IPS DF 19.7 (cell line): ENCODE measurements at places on chromosomes 5 and 9.

DNA sequence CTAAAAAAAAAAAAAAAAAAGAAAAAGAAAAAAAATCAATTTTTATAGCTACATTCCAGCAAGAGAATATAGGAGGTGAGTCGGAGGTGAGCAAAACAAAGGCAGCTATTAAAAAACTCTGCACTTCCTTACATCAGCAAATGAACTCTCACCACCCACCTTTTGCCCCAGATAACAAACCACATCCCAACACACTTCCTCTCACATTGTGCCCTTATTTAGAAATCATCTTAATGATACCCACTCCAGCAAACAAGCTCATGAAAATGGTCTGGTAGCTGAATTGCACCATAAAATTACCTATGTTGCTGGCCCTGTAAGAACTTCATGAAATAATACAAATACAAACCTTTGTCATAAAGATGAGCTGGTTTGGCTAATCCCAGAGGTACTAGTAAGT is 82.9 kb downstream of the CEMIP2 start:
- no peak for DNase-seq

GRCh38 chr5:116859666-116860320 is 285.2 kb upstream of the SEMA6A start:
- DNase-seq: no peak

DNA sequence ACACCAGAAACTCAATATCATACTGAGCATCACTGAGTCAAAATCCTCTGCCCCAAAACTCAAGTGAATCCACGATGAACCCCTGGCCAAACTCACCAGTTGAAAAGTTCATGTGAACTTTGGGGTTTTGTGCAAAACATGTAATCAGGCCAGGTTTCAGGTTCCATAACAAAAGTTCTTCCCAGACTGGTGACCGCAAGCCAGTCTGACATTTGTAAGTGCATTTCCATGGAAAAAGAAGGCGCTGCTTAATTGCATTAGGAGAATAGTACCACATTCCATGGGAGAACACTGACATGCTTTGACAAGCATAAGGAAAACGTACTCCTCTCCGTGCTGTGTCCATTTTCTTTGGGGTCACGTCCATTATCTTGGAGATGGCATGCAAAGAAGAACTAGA is 567.0 kb downstream of the BNC2 start:
- DNase-seq: no peak

DNA sequence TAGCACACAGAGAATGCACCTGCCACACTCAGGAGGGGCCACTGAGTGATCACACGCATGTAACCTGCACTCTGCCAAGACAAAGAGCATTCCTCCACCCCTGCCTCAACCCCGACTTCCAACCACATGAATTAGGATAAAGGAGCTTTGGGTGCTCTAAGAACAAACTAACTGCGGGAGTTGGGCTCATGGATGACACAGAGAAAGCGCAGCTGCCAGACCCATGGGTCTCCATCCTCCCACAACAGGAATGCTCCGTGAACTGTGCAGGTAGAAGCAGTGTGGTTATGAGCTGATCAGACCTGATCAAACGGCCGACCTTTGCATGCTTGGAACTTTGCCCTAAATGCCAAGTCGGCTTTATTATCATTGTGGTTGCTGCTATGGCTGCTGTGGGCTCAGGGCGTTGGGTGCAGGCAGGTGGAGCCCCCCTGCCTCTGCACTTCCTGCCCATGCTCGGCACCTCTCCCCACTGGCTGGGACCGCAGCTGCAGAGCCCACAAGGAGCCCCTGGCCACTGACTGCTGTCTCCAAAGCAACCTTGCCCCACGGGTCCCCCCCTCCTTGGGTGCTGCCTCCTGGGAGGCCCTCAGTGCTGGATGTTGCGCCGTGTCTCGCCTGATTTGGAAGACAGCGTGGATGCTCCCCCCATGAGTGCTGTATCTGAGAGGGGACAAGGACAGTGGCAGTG is 2.6 kb upstream of the SLC6A3 start:
- no peak for DNase-seq

GRCh38 chr5:140168371-140168770 is 6.6 kb upstream of the CYSTM1 start:
- no peak for DNase-seq

DNA sequence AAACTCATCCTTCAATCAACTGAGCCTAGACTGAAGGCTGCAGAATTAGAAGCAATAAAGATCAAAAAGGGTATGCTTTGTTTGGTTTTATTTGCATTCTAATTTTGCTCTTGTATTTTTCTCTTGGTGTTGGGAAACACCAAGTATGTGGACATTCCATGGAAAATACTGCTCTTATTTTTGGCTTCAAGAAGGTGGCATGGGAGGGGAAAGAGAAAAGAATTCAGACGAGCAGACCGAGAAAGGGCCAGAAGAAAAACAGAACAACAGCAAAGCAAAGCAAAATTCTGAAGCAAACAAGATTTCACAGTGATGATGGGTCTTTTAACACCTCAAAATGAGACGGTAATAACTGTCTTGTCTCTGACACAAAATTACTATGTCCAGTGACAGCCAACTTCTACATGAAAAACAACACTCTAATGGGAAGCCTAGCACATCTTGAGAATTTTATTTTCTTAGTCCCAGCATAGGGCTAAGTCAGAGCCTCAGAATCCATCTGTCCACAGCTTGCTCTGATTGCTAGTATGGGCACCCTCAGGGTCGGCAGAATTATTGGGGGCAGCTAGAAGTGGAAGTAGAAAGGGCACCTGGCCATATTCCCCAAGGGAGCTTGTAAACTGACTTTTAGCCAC is 26.8 kb downstream of the FREM1 start:
- DNase-seq: no peak

GRCh38 chr5:160175438-160176218 is 53.7 kb upstream of the FABP6 start:
- DNase-seq: no peak

- DNase-seq: no peak
Observed at GRCh38 chr5:137144656-137145055, 354.5 kb downstream of the SPOCK1 start.

GRCh38 chr9:84670138-84671041 is 861 bp downstream of the NTRK2 start:
- no peak for DNase-seq

DNA sequence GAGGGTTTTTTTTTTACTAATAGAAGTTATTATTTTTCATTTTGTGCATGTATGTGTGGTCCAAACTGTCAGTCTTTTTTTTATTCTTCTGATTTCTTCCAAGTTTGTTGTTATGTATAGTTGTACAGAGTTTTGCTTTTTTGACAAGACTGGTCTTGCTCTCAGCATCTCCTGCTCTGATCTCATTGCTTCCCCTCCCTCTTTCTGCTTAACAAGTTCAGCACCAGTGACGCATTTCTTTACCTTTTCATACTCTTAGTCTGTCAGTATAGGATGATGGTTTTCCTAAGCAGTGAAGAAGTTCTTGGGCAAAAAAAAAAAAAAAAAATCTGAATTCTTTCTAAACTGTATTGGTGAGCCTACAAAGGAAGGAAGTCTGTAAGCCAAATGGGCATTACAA is 135.1 kb downstream of the CD180 start:
- DNase-seq: no peak

GRCh38 chr9:29976981-29977380 is 2403.7 kb upstream of the C9orf72 start:
- no peak for DNase-seq

GRCh38 chr5:72691751-72692150 is 124.7 kb upstream of the TNPO1 start:
- no peak for DNase-seq

GRCh38 chr9:79213417-79214125 is 358.2 kb upstream of the TLE4 start:
- no peak for DNase-seq

DNA sequence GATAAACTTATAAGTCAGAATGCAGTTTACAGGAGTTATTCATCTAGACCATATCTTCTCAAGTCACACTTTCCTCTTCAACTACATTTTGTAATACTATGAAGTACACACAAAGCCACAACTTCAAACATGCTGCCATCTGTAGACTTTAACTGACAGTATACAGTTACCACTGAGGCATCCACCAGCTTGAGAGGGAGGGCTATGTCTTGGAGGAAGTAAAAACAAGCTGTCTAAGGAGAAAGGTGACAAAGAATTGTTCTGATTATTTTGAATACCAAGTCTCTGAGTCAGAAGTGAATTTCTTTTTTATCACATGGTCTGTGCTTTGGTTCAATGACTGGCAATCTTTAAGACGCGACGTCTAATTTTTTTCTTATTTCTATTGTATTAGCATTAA is 97.6 kb upstream of the CDH10 start:
- no peak for DNase-seq

DNA sequence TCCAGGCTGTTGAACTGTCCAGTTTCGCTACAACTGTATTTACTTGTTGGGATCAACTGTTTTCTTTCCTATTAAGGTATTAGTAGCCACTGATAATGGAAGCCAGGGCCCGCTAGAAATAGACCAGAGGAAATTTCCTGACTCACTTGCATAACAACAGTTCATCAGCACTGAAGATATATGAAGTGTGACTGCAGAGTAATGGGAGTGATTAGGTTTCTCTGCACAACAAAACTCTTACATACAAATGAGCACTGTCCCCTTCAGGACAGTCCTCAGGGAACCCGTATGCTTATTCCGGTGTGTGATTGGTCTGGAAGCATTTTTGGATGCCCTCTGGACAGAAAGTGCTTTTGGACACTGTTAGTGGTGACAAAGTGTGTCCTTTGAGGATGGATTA is 55.3 kb downstream of the LIX1 start:
- DNase-seq: no peak

DNA sequence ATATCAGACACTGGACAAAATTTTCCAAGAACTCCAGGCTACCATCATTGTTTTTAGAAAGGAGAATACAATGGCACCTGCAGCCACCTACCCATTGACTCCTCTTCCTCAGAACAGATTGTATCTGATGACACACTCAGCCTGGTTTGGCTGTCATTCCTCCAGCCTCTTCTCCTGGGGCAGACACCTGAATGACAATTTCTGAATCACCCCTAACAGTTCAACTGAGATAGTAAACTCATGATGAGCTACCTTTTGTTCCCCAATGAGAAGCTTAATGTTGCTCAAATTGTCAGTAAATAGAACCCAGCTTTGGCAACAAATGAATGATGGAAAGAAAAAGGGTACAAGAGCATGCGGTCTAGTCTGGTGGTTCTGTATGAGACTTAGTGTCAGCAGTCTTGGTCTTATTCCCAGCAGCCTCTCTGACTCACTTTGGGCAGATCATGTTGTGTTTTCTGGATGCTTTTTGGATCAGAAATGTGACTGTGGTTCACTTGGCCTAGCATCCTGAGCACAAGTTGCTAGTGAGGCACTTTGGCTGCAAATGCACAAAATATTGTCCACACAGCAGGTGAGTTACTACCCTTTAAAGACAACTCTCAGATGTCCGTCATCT is 78.3 kb downstream of the MAMDC2 start:
- no peak for DNase-seq

DNA sequence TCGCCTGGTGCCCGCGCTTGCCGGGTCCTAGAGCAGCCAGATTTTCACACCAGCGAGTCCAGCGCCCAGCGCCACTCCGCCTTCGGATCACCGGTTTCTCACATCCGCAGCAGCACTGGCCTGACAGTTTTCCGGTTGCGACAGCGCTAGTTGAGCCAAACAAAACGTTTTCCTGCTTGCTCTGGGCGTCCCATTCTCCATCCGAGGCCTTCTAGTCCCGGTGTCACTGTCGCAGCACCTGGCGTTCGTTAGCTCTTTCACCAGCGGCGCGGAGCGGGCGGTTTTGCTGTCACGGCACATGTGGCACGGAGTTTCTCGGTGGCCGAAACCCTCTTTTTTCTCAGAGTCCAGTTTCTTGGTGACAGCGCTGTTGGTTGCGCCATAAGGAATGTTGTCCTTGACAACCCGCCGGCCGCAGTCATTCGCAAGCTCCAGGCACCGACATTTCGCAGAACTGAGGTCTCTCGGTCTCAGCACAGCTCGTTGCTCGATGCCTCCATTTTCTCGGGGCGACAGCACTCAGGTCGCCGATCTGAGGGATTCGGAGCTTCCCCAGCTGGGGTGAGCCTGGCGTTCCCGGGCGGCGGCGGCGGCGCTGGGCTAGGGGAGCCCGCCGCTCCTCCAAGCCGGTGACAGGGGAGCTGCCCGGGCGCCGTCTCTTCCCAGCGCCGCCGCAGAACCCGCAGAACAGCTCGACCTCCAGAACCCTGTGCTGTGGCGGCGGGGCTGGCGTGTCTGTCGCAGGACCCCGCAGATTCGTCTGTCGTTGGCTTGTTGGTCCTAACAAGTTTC is 47.8 kb downstream of the ANXA2R start:
- no peak for DNase-seq

GRCh38 chr9:14245901-14246525 is 67.9 kb downstream of the NFIB start:
- no peak for DNase-seq

DNA sequence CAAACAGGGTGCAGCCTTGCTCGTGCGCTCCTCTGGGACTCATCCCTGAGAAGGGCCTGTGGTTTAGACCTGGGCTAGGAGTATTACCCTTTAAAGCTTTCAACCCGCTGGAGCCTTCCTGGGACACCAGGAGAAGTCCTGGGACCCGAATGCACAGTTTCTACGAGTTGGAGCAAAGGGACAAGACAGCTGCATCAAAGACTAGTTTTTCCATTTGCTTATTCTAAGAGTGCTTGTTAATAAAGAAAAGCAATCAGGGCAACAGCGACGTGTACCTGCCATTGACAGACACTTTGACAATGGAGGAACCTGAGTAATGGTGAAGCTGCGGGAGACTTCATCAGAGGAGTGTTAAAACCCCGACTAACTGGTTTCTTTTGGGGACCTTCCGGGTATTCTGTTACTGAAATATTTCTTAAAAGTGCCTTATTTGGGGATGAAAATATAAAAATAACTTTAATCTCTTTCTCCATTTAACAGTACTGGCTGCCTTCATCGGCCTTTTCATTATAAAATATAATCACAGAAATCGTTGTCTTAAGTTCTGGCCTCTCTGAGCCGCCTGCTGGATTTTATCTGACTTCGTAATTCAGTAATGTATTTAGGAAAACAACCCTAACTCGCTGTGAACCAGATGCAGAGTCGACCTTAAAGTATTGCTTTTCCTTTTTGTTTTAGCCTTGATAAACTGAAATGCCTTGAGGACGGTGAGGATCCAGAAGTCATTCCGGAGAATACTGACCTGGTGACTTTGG is 732 bp downstream of the SNAPC3 start:
- no peak for DNase-seq

- DNase-seq: no peak
Observed at GRCh38 chr9:133804199-133804598, 66.0 kb upstream of the SARDH start.

DNA sequence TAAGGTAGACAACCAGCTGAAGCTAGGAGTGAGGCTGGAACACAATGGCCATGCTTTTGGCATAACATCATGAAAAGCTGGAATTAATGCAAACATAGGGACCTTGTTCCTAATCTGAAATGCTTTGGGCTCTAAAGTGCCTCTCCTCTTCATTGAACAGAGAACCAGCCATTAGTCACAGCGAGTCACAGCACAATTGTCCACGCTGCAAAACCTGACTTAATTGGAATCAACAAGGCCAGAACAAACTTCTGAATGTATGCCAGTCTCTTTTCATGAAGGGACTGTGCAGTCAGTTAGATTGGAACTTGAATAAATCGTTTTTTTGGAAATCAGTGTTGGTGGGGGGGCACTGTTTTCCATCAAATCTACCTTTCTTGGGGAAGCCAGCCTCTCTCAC is 96.5 kb downstream of the JAKMIP2 start:
- no peak for DNase-seq

- no peak for DNase-seq
Observed at GRCh38 chr9:26413611-26414010, 479.0 kb downstream of the CAAP1 start.

- peak; percentile 77 for DNase-seq
Observed at GRCh38 chr5:72238712-72239445, 81.2 kb downstream of the MRPS27 start.
